ENCODE measurements at places on chromosomes 4 and X.

DNA sequence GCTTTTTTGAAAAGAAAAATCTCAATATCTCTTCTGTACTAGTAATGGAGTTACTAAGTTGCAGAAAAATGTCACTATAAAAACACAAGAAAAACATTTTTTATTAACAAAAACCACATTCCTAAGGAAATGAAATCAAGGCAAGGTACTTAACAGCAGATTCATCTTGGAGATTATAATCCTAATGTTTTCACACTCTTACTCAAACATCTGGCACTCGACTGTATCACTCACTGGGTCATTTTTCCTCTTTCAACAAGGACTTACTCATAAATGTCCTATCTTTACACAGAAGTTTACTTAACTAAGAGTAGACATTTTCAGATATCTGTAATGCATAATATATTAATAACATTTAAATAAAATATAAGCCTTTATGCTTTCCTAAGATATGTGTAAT lies 216.6 kb downstream of the NR3C2 start:
- DNase-seq, result peak; percentile 18

- no peak for DNase-seq
Measured at GRCh38 chr4:148061795-148062194, 329.9 kb downstream of the ARHGAP10 start.

GRCh38 chr4:127548990-127549925 lies 83.5 kb upstream of the INTU start:
- DNase-seq, result peak; percentile 54

DNA sequence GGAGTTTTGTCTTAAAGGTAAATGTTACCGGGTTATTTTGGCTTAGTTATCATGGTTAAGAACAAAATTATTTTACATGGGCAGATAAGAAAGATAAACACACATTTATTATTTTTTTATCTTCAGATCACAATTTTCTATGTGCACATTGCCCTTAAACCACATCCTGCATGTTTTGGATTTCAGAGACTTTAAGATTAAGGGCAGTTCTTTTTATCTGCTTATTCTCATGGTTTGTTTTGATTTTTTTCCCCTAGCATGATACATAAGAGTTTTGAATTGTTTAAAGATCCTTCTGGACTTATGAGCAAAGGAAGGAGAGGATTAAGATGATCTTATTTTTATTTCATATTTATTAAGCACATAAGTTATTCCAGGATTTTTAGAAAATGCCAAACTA lies 190.1 kb upstream of the BMP3 start:
- peak; percentile 2 for DNase-seq

GRCh38 chrX:148659481-148659880 lies 159.1 kb downstream of the AFF2 start:
- DNase-seq, result peak; percentile 31

DNA sequence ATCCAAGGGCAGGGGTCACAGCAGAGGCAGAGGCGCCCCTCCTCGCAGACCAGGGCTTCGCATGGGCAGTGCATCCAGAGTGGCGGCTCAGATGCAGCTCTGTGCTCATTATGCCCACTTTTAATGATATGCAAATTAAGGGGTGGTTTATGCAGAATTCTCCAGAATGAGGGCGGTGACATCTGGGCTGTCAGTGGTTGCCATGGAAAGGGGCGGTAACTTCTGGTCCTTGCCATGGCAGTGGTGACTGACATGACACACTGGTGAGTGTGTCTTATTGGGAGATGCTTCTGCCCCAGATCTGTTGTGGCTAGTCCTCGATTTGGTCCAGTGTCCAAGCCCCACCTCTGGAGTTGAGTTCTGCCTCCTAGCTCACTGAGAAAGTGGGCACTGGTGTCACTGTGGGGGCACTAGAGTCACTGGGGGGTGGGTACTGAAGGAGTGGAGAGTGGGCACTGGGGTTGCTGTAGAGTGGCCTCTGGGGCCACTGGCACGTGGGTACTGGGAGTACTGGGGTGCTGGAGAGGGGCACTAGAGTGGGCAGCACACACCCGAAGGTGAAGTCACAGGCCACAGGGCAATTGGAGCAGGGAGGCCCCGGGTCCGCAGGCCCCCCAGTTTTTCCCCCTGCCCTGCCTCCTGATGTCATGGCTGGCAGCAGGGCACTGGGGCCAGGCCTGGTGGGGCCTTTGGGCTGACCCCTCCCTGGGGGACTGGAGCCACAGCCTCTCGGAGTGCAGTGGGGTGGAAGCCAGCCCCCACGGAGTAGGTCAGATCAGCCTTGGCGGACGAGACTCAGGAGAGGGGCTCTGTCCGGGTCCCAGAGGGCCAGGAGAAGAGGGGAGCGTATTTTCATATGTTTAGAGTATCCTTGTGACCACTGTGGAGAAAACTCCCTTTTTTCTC lies 98.6 kb upstream of the NKX1-1 start:
- DNase-seq, result no peak

DNA sequence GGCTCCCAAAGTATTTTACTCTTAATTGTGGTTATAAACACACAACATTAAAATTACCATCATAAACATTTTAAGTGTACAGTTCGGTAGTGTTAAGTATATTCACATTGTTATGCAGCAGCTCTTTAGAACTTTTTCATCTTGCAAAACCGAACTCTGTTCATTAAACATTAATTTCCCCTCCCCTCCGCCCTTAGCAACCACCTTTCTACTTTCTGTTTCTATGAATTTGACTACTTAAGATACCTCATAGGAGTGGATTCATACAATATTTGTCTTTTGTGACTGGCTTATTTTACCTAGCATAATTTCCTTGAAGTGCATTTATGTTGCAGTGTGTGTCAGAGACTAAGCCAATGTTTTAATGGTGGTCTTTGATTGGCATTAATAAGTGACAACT lies 32.6 kb downstream of the IL13RA1 start:
- no peak for DNase-seq

GRCh38 chr4:189809241-189809735 lies 131.4 kb upstream of the FRG1 start:
- peak; percentile 26 for DNase-seq

DNA sequence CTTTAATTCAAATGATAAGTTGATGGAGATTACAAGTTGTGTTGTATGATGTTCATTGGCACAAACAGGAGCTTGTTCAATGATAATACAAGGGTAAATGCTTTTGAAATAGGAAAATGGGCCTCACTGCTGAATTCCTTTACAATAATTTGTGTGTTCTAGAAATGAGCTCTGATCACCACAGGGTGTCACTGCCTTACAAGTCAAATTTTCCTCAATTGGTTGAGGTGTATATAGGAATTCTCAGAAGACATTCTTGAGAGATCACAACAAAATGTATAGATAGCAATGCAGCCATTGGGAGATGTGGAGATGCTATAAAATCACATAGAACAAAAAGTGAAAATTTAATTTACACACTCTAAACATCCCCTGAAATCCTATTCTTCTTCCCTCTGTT lies 49.6 kb downstream of the KLF8 start:
- DNase-seq, result peak; percentile 1

- DNase-seq, result peak; percentile 63
Measured at GRCh38 chr4:71680706-71681105, 103.2 kb downstream of the GC start.

DNA sequence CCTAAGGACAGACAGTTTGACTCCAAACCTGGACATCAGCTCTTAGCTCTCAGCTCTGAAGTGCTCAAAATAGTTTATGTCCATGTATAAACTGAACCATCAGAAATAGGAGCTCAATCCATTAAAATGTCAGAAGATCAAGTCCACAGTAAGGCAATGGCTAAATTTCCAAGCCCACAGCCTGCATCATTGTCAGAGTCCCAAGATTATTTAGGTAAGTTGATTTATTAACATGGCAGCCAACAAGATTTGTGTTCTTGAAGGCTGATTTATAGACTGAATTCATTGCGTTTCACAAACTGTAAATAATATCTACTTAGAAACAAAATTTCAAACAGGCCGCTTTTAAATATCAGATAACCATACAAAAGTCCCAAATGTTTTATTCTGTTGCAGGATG lies 286.5 kb upstream of the ADGRL3 start:
- DNase-seq, result no peak

- no peak for DNase-seq
Measured at GRCh38 chr4:5186271-5187064, 135.2 kb downstream of the STK32B start.

DNA sequence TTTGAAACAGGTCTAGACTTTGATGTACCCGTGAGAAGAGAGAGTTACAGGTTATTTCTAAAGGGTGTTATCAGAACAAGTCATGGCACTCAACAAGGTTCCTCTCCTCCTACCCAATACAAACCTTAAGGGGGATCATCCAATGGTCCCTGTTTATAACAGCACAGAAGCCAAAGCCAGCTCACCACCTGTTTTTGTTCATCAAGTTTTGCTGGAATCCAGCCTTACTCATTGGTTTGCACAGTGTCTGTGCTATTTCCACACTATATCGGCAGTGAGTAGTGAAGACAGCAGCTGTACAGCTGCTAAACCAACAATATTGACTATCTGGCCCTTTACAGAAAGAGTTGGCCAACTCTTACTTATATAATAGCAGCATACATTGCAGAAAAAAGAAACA lies 262.1 kb upstream of the STS start:
- no peak for DNase-seq

DNA sequence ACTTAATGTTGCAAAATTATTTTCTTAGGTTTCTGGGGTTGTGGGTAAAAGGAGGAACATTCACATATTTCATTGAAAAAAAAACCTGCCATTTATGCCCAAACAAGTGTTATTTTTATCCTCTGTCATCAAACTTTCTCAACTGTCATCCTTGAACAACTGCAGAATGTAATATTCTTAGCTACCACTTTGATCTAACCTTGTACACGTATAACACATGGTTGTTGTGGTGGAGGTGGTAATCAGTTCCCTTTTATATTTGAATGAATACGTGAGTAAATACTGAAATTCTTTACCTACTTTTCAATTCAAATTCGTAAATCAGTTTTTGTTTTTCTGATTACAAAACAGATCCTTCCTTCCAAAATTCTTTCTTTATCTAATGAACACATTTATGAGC lies 3.8 kb upstream of the AMMECR1 start:
- DNase-seq, result no peak

- peak; percentile 57 for DNase-seq
Measured at GRCh38 chr4:146585761-146586333, 52.8 kb upstream of the POU4F2 start.

DNA sequence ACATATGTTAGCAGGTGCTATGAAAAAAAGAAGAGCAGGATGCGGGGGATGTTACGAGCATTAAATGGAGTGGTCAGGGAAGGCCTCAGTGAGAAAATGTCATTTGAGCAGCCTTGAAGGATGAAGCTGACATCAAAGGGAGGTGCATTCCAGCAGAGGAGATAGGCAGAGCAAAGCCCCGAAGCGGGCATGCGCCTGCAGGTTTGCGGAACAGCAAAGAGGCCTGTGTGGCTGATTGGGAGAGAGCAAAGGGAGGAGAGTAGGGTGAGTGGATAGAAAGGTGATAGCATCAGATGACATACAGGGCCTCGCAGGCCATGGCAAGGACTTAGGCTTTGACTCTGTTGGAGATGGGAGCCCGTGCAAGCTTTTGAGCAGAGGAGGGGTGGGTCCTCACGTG lies 95.4 kb upstream of the GPR50 start:
- DNase-seq, result no peak

GRCh38 chr4:7647186-7647585 lies 212.5 kb upstream of the PSAPL1 start:
- no peak for DNase-seq

DNA sequence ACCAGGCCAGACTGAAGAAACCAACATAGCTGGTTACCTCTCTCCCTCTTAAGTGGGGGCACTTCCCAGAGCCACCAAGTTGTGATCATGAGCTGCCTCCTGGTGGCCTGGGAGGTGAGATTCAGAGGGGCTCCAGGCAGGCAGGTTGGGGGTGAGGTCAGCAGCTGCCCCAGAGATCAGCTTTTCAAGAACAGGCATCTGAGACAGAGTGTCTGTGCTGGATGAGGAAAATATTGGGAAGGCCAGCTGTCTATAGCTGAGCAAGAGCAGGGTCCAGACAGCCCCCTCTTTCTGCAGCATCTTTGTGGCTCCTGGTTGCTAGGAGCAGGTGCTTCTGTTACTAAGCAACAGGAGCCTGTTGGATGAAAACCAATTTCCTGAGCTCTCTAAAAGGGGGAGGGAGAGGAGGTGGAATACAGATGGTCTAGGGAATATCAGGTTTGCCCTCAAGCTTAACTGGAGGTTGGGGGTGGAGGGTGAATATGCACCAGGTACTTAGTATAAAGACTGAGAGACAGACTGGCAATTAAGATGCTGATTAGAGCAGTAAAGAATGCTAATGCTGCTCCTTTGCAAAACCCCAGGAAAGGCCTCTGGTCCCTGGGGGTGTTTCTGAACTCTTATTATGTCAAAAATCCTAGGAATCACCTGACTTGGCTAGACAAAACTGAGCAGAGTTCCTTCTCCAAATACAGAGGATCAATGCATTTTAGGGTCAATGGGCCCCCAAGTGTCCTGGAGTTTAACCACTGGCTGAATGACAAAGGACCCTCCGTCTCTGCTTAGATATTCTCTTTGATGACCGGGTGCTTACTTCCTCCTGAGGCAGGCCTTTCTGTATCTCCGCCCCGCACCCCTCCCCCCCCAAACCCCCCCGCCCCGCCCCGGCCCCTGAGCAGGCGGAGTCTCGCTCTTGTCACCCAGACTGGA lies 21.4 kb downstream of the ZCCHC13 start:
- DNase-seq, result no peak
